ENCODE measurements at places on chromosomes 12 and 14.

DNA sequence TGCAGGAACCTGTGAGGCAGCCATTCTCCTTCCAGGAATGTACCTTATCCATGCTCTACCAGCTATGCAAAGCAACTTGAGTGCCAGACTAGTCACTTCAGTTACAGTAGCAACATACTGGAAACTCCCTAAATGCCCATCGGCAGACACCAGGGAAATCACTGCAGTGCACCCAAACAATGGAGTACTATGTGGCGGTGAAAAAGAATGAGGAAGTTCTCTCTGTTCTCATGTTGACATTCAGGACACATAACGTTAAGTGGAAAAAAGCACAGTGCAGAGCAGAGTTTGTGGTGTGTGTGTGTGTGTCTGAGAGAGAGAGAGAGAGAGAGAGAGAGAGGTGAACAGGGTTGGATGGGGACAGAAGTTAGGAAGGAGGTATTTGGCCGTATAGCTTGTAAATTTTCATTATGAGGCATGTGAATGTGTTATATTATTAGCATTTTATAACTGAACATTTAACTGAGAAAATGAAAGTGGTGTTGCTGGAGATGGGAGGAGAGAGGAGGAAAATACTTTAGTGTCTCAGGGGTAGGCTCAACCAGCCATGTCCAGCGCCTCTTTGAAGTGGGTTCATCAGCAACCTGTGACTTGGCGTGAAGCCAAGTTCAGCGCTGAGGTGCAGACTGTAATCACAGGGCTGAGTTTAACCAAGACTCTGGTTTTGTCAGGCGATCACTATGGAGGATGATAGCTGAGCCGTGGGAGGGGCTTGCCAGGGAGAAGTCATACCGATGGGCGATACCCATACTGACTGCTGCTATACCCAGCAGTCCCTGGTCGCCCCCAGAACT is 17.3 kb downstream of the TNFAIP2 start:
- no peak for DNase-seq

DNA sequence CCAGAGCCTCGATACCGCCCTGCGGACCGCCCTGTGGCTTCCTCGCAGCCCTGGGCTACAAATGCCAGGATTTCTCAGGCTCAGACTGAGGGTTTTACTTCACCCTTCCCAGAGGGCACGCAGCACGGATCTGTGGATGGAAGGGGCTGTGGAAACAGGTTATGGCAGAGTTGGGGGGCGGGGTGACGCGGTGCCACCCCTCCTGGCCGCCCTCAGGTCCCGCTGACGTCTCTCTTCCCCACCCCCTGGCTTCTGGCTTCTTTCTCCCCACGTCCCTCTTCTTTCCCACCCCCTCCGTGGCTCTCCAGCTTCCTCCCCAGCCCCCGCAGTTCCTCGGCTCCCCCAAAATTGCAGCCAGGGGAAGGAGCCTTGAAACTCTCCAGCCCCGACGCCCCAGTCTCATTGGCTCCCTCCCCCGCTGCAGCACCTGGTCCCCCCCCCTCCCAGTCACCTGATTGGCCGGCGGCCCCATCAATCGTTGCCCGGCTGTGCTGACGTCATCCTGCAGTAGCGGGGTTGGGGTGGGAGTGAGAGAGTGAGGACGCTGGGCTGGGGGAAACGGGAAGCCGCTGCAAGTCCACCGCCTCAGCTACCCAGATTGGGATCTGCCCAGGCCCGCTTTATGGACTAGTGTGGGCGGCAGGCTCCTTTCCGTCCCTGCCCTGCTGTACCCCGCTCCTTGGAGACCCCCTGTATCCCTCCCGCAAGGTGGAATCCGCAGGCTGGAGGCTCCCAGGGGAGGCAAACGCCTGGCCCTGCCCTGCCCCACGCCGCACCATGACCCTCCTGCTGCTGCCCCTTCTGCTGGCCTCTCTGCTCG is at the start of gene CLSTN3:
CLSTN3 (plus strand) TSS at position 500 of the 820 bp plus-strand sequence; CDS start at position 778, 278 bp downstream.
- peak; percentile 40 for DNase-seq

DNA sequence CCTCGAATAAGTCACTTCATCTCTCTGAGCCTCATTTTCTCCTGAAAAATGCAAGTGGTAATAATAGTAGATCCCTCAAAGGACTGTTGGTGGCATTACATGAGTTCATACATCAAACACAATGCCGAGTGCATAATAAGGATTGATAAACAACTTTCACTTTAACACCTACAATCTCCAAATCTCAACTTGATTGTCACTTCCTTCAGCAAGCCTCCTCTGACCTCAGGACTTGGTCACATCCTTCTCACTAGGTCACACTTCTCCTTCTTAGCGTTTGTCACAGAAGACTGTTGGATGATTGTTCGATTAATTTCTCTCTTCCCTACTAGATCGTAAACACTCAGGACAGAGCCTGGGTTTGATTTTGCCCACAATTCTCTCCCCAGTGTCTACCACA is 7.9 kb upstream of the PRKAB1 start:
- no peak for DNase-seq

- no peak for DNase-seq
Observed at GRCh38 chr12:42130672-42131402, 13.8 kb downstream of the GXYLT1 start.

DNA sequence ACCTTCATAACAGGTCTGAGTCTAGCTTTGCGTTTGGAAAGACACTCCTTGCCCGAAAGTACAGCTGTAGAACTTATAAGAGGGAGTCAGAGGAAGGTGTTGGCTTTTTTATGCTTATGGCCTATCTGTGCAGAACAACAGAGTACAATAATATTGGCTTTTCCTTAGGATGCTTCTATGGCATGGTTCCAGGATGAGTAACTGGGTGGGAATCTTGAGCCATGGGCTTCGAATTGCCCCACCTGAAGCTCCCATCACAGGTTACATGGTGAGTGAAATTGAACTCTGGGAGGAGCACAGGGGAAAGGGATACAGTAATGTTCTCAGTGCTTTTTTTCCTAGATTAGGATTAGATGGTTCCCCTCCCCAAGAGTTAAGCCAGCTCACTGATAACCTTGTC is 13.0 kb downstream of the PARP2 start:
- DNase-seq = no peak

- DNase-seq = peak; percentile 4
Observed at GRCh38 chr12:115598871-115599811, 678.4 kb downstream of the MED13L start.

GRCh38 chr12:47820631-47821345 is 1.1 kb upstream of the HDAC7 start:
- no peak for DNase-seq

GRCh38 chr14:100054316-100055075 is 10.7 kb upstream of the EVL start:
- DNase-seq = no peak

GRCh38 chr12:57488402-57489156 is 711 bp downstream of the MARS1 start:
- no peak for DNase-seq

DNA sequence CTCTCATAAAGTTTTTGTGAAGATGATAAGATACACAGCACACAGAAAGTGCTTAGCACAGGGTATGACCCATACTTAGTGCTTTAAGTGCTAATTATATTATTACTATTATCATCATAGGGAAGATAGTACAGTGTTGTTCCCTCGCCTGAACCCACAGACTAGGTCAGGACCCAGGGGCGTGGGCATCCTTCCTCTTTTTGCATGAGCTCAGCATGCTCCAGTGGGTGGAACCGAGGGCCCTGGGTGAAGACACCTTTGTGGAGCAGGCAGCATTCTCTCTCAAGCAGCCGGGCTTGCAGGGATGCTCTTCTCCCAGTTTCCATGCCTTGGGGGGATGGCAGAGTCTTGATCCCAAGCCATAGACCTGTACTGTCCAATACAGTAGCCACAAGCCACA is 34.8 kb downstream of the CRACR2A start:
- no peak for DNase-seq

GRCh38 chr14:23660290-23661226 is 24.4 kb downstream of the DHRS2 start:
- peak; percentile 9 for DNase-seq

GRCh38 chr12:77124767-77125166 is 59.4 kb upstream of the E2F7 start:
- DNase-seq = no peak

DNA sequence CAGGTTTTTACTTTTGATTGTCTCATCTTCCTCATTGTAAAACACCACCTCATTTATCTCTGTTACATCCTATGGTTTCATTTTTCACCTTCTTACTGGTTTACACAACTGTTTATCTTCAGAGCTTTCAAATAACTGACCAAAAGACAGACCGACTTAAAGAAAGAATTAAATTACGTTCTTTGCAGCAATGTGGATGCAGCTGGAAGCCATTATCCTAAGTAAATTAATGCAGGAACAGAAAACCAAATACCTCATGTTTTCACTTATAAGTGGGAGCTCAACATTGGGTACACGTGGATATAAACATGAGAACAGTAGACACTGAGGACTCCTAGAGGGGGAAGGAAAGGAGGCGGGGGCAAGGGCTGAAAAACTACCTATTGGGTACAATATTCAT is 729.0 kb upstream of the USP15 start:
- no peak for DNase-seq

GRCh38 chr14:75229661-75230139 is 48.9 kb upstream of the FOS start:
- no peak for DNase-seq

DNA sequence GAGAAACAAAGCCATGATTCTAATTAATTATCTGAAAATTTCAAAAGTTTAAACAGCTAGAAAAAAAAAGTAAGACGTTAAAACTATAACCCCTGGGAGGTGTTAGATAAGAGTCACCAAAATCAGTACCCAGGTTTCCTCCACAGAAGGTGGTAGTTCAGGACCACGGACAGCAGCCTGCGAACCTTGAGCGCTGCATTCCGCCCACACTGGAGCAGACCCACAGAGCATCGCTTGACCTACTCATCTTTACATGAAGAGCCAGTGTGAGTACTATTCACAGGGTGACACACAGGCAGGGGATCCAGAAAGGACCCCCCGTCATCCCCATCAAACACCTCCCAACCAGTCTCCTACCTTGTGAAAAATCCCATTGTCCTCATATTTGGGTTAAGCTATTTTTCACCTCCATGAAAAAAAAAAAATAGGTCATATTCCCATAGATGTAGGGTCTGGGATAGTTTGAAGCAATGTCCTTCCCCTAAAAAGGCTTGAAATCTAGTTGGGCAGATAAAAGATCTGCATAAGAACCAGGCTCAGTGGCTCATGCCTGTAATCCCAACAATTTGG is 8.8 kb upstream of the CHGA start:
- DNase-seq = no peak

DNA sequence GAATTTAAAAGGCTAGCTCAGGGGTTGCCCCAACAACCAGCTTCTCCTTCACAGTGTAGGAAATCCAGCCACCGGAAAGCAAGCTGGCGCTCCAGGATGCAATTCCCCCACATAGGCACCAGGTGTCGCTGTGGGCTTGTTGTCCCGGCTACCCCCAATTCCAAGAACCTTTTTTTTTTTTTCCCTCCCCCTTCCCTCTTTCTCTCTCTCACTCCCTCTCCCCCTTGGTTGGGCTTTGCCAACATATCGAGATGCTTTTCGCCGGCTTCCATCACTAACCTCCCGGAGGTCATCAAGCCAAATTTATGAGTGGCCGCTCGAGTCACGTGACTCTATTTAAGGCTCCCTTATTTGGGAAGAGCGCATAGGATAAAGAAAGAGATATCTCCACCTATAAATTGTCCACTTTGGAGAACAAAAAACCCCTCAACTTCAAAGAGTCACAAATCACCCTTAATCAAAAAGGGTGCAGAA is at the start of gene HOXC5:
HOXC5 (plus strand) TSS at position 424 of the 474 bp plus-strand sequence. CDS start 73 bp downstream, outside the sequence.
- DNase-seq = peak; percentile 28

Data from nucleus accumbens (tissue), 56 donors.